Suppressor macrophage treated with lipopolysaccharide for 1 hour (primary cell): ENCODE measurements at places on chromosomes 2 and 18.
A peak's percentile ranks its signal among the peaks of the same experiment; 100 is the strongest.

DNA sequence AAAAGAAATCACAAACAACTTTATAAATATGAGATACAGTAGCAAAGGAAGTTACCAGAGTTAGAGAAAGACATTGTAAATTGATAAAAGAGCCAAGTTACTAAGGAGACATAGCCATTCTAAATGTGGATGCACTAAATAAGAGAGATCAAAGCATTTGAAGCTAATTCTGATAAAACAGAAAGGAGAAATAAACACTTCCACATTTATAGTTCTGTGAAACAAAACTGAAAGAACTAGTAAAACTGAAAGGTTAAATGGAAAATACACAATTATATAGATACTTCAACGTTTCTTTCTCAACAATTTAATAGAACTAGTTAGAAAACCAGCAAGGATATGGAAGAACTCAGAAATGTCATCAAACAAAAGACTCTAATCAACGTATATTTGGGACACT lies 309.0 kb upstream of the CDH2 start:
- DNase-seq: no peak

- DNase-seq: no peak
Measured at GRCh38 chr2:241185961-241186360, 2.5 kb upstream of the ANO7 start.

GRCh38 chr2:2024751-2025481 lies 280.6 kb upstream of the PXDN start:
- DNase-seq: no peak

DNA sequence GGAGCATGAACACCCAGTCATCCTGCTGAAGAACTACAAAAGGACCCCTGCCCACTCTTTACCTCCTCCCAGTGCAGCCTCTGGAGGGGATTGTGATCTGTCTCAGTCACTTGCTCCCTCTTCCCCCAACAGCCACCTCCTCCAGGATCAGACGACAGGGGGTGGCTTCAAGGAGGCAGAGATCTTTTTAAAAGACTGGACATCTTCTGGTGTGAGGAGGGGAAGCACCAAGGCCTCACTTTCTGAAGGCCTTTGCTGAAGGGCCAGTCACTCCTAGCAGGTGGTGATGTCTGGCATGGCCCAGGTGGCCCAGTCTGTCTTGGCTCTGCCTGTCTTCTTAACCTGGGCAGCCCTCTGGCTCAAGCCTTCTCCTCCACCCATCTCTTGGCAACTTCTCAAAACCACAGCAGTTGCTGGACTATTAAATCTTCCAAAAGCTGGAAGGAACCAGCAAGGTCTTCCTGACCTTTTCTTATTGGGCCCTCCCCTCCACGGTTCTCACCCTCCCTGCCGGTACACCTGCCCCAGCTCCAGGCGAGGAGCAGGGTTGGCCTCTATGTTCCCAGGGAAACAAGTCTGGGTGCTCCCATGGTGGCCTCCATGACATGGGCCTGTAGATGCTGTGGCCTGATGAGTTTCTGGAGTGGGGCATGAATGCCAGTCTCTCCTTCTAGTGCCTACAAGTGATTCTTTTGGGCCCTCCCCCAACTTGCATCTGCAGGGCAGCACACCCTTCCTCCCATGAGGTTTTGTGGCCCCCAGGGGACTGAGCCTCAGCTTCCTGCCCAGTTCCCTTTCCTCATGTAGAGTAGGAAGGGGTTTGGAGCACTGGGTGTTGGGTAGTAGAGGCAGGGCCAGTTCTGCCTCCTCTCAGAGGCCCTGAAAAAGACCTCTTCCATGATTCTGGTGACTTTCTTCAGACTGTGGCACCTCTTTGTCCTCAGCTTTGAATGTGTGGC lies 5.0 kb upstream of the ATP6V1B1 start:
- DNase-seq: no peak

GRCh38 chr2:233358947-233359346 lies 4.7 kb downstream of the DGKD start:
- no peak for DNase-seq

DNA sequence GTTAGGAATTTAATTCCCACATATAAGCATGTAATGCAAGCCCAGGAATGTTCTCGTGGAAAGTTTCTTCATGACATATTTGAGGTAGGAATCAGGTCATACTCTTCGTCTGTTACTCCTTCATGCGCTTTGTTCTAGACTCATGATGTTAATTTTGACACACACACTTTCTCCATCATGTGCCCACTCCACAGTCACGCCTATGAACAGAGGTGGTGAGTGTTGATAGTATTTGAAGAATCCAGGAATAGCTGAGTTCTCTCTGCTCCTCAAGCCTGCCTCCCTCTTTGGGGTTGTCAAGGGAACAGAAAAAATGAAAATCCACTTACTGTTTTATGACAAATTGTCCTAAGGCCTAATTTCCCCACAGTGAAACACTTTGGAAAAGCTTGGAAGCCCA lies 117.3 kb upstream of the SERPINE2 start:
- DNase-seq: no peak

GRCh38 chr2:177489719-177490301 lies 97.2 kb downstream of the AGPS start:
- DNase-seq: peak; percentile 17

DNA sequence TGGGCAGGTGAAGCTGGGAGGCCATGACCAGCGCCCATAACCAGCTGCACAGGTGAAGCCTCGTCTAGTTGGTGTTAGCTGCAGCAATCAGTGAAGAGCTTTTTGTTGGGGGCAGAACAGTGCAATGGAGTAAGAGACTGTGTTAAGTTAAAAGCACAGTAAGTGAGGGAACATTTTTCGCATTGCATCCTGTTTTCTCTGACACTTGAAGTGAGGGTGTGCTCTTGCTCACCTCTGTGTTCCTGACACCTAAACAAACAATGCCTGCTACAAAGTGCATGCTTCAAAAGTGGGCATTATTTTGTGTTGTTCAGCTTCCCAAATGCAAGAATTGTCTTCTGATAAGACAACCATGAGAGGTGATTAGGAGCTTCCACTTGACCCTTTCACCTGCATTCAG lies 324.0 kb upstream of the ACVR2A start:
- DNase-seq: no peak

- no peak for DNase-seq
Measured at GRCh38 chr2:199310771-199311585, 146.8 kb downstream of the SATB2 start.

DNA sequence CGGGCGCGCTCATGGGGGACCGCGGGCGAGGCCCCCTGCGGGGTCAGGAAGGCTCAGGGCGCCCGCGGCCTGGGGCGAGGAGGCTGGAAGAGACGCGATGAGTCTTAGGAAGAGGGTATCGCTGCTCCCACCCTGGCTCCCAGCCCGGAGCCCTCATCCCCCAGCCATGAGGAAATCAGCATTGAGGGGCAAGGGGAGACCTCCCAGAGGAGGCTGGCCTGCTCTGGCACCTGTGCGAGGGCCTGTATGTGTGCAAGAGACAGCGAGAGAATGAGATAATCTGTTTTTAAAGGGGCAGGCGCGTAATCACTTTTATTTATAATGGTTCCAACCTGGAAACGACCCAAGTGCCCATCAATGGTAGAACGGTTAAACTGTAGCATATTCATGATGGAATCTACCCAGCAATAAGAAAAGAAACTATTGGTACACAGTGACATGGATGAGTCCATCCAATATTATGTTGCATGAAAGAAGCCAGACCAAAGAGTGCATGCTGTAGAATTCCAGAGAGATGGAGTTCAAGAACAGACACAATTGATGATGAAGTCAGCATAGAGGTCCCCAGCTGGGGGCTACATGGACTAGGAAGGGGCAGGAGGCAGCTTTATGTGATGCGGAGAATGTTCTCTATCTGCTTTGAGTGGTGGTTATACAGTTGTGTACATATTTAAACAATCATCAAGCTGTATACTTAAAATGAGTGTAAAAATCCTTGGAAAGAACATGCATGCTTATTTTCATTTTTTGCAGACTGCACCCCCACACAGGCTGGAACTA lies 14.4 kb downstream of the FBXO41 start:
- DNase-seq: no peak

- no peak for DNase-seq
Measured at GRCh38 chr2:27121906-27122305, 1.7 kb upstream of the ABHD1 start.

GRCh38 chr2:19462256-19462645 lies 103.8 kb upstream of the OSR1 start:
- DNase-seq: no peak

GRCh38 chr2:174682007-174682577 lies 82.2 kb downstream of the CHRNA1 start:
- no peak for DNase-seq

GRCh38 chr18:31565345-31565744 lies 26.3 kb upstream of the TTR start:
- no peak for DNase-seq
